Breast epithelium (tissue), 4 donors: ENCODE measurements at places on chromosomes 5 and 9.

- DNase-seq: no peak
These were observed 60.6 kb upstream of the AFAP1L1 start for GRCh38 chr5:149210968-149211490.

GRCh38 chr9:127087836-127088235 lies 34.6 kb downstream of the ANGPTL2 start:
- no peak for DNase-seq

- DNase-seq: no peak
These were observed 981.7 kb downstream of the NR2F1-AS1 start for GRCh38 chr5:92599217-92599810.

- no peak for DNase-seq
These were observed 581.8 kb upstream of the WWC1 start for GRCh38 chr5:167709625-167710024.

DNA sequence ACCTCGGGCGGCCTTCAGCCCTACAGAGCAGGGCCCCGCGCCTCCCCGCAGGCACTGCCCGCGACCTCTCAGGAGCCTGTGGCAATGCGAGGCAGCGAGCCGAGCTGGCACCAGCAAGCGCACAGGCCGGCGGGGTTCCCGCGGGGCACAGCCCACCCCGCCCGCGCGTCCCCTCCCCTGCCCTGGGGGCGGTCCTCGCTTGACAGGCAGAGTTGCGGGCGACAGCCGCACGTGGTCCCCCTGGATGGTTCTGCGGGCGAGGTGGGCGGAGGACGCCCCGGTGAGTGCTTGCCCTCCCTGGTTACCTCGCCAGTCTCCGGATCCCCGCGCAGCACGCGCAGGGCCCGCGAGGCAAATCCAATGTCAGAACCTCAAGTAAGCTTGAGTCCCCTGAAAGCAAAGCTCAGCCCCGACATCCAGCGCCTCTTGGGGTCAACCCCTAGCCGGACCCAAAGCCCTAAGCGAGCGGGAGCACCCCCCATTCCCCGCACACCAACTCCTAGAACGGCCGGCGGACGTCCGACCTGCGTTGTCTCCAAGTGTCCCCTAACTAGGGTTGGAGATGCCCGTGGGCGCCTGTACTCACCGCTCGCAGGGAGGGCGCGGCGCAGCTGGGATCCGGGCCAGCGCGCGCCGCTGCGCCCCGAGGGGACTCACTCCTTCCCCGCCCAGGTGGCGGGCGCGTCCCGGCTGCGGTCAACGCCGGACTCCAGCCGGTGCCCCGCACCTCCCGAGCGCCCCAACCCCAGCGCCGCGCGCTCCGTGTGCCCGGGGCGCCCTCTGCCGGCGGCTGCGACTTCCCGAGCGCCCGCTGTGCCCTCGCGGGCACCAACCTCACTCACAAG lies at the start of gene DRD1:
Gene DRD1 (minus strand): TSS at position 123 of the 845 bp plus-strand sequence. CDS start 1,083 bp downstream, outside the sequence.
- DNase-seq: no peak
